ENCODE measurements at places on chromosomes 3 and 15.

DNA sequence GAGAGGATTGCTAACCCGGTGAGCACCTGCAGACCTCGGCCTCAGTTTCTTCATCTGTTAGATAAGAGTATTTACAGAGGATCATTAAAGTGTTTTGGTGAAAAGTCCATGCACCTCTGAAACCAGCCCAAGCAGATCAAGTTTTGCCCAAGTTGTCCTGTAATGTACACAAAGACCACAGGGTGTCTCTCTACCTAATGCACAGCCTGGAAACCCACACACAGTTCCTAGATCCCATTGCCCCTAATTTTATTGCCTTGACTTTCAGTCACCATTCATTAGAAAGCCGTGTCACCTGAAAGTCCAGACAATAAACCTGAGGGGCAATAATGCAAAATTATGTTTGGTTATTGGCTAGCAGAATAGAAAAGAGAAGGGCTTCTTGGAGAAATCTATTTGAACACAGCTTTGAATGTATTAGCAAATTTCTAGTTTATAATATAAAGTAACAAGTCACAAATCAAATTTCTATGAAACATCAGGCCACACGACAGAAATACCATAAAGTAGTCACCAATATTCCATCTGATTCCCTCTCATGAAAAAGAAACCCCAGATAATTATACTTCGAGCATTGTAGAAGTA lies 161.3 kb upstream of the SLC2A2 start:
- no peaks in the 10 kb centered on the region for H3K27me3 ChIP-seq
- no peaks in the 10 kb centered on the region for H3K36me3 ChIP-seq
- no peak overlapping the region for H3K27ac ChIP-seq
- H3K4me3 ChIP-seq, result no peak overlapping the region

DNA sequence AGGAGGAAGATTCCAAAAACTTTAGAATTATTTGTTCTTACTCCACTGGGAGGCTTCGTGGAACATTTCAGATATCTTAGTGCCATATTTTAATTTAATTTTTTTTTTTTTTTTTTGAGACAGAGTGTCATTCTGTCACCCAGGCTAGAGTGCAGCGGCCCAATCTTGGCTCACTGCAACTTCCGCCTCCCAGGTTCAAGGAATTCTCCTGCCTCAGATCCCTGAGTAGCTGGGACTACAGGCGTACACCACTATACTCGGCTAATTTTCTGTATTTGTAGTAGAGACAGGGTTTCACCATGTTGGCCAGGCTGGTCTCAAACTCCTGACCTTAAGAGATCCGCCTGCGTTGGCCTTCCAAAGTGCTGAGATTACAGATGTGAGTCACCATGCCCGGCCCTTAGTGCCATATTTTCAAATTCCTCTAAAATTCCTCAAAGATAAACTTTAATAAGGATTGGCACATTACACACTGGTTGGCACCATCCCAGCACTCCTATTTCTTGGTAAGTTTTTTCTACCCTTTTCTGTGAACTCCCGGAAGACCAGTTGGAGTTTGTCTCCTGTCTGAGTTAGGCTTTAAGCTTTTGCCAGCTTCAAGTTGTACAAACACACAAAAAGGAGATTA lies 693.7 kb downstream of the MCTP2 start:
- H3K4me3 ChIP-seq, result no peak overlapping the region
- no peak for DNase-seq
- no peak overlapping the region for H3K27ac ChIP-seq
- H3K36me3 ChIP-seq, result no peaks in the 10 kb centered on the region
- H3K4me1 ChIP-seq, result no peaks in the 10 kb centered on the region
- no peaks in the 10 kb centered on the region for H3K27me3 ChIP-seq

GRCh38 chr3:125098611-125099291 lies 43.0 kb upstream of the HEG1 start:
- H3K4me3 ChIP-seq, result no peak overlapping the region
- peaks cover 3% of the 10 kb centered on the region for H3K27me3 ChIP-seq
- no peak overlapping the region for H3K27ac ChIP-seq
- peaks cover 3% of the 10 kb centered on the region for H3K4me1 ChIP-seq
- no peaks in the 10 kb centered on the region for H3K36me3 ChIP-seq

DNA sequence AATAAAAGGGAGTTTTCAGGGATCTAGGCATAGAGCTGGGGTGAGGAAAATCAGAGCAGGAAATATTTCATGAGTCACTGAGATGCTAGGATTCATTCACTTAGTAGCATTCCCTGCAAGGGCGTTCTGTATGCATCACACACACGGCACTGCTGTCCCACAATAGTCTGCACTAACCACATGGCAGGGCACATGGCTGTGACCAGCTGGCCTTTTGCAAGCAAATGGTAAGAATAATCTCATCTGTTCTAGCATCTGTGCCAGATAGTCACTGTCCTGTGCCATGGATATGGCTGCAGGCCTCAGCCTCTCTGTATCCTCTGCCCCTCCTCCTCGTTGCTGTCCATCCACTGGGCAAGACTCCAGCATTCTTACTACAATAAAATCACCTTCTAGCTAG lies 37.8 kb downstream of the BOC start:
- no peaks in the 10 kb centered on the region for H3K36me3 ChIP-seq
- no peak for DNase-seq
- H3K27me3 ChIP-seq, result peaks cover 19% of the 10 kb centered on the region
- H3K4me1 ChIP-seq, result peaks cover 5% of the 10 kb centered on the region
- H3K27ac ChIP-seq, result no peak overlapping the region

DNA sequence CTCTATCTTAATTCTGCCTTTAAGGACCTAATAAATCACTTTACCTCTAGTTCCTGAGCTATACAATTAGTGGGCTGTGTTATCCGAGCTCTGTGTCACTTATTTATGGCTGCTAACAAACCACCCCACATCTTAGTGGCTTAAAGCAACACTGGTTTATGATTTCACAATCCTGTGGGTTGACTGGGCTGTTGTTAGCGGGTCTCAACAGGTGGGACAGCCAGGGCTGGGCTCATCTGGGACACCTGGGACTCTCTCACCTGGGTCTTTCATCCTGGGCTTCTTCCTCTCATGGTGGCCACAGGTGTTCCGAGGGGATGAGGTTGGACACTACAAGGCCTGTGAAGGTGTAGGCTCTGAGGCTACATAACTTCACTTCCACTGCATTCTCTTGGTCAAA lies 35.8 kb upstream of the CHST2 start:
- no peak overlapping the region for H3K27ac ChIP-seq
- H3K36me3 ChIP-seq, result no peaks in the 10 kb centered on the region
- peaks cover 28% of the 10 kb centered on the region for H3K4me1 ChIP-seq
- H3K4me3 ChIP-seq, result no peak overlapping the region
- no peak for DNase-seq
- H3K27me3 ChIP-seq, result no peaks in the 10 kb centered on the region

DNA sequence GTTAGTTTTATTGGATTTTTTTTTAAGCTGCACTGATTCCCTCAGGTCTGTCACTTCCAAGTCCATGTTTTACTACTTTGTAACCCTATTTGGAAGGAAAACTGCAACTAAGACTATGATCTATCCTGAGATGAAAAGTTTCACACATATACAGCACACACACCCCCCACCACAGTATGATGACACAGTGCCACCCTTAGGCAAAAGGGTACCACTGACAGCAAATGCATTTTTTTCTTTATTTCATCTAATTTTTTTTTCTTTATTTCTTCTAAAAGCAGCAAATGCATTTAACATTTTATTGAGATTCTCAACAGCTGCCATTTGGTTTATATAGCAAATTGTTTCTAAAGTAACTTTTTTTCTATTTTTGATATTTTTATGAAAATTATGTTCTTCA lies 21.2 kb downstream of the NGRN start:
- no peaks in the 10 kb centered on the region for H3K36me3 ChIP-seq
- no peak overlapping the region for H3K4me3 ChIP-seq
- H3K27ac ChIP-seq, result no peak overlapping the region
- H3K27me3 ChIP-seq, result no peaks in the 10 kb centered on the region
- no peaks in the 10 kb centered on the region for H3K4me1 ChIP-seq
- DNase-seq, result peak; percentile 50

GRCh38 chr3:181418233-181418632 lies 293.5 kb upstream of the SOX2 start:
- H3K27me3 ChIP-seq, result no peaks in the 10 kb centered on the region
- no peak for DNase-seq
- no peak overlapping the region for H3K27ac ChIP-seq
- H3K4me1 ChIP-seq, result no peaks in the 10 kb centered on the region
- no peak overlapping the region for H3K4me3 ChIP-seq
- H3K36me3 ChIP-seq, result no peaks in the 10 kb centered on the region

Data from naive B cell (primary cell).